ENCODE measurements at places on chromosomes 5 and 9.

- no peak for DNase-seq
Measured at GRCh38 chr9:36832164-36832795, 201.8 kb downstream of the PAX5 start.

DNA sequence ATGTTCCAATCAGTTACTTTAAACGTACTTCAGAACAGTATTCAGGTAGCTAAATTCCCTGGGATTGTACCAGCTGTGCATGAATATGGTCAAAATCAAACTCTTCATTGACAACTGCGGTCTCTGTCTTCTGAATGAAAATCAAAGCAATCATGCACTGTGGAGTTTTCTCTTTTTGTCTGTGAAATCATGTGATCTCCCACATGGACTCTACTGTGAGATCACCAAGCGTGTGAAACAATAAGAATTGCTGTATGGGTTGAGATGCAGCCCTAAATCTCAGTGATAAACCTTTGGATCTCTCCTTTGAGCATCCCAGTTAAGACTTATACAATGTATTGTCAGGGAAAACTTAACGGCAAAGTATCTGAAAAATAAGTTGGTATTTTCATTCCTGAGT, 6.1 kb downstream of the NRG2 start:
- no peak for DNase-seq

GRCh38 chr9:89866701-89867100, 261.9 kb downstream of the GADD45G start:
- DNase-seq, result no peak

DNA sequence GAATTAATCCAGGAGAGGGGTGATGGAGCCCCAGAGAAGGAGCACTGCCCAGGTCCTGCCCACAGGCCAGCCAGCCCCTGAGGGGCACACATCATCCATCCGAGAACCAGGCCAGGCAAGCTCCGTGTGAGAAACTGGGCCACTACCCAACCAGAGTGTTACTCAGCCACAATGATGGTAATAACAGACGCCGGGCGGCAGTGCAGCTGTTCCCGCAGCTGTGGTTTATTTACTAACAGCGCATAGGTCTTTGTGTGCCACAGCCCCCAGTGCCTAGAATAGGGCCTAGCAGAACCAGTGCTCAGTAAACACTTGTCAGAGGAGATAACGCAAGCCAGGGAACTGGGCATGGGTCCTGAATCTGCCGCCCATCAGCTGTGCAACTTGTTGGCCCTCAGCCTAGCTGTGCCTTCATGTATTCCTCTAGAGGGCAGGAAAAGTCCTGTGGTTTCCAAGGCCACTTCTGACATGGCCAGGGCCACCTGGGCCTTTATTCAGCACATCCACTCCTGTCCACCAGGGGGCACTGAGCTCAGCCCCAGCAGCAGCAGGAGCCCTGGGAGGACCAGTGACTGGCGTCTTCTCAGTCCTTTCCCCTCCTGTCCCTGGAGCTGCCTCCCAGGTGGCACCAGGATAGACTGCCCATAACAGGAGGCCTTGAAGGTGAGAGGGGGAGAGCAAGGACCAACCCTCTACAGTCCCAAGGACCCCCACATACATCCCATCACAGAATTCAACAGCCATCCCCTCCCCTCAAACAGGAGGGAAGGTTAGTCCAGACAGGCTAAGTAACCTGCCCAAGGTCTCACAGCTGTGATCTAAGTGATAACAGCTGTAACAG, 2.1 kb downstream of the MXD3 start:
- DNase-seq, result no peak

DNA sequence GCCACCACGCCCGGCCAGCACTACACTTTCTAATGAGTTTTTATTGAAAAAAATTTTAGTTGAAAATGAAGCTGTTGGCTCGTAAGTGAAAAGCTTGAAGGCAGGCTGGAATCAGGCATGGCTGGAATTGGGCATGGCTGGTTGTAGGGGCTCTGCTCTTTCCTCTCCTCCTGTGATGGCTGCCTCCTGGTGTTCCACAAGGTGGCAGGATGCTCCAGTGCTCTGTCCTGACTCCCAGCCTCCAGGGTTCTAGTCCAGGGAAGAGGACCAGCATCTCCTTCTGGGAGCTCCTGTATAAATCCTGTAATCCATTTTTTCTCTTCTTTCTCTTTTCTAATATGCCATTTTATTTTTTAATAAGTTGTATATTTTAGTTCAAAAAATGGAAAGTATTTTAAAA, 57.2 kb upstream of the DHFR start:
- no peak for DNase-seq

DNA sequence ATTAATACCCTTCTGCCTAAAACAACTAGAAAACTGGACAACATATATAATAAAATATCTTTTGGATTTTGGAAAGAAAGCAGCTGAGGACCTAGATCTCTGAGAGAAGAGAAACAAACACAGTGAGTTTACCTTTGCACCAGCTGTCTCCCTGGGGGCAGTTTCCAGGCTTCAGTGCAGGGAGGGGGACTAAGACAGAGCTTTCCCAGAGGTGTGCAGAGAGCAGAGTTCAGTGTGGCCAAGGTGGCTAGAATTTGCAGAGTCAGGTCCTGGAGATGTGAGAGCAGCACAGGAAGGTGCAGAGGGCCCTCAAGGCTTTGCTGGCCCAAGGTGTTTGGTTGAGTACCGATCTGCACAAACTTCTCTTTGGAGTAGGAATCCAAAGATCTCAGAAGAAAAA, 26.3 kb upstream of the PTPDC1 start:
- no peak for DNase-seq

- DNase-seq, result no peak
Measured at GRCh38 chr5:34041247-34041972, 1.6 kb downstream of the C1QTNF3 start.

GRCh38 chr9:116877072-116877471, 190.0 kb downstream of the TRIM32 start:
- no peak for DNase-seq
